Uterus (tissue), 4 donors: ENCODE measurements at places on chromosomes 12 and 14. TPM values are rescaled to one million over a fixed set of nuclear protein-coding genes. Genes with fewer than 3 reads are reported as not detected.

OAS1 gene
- total RNA-seq, result 19.8 TPM

PTPRO gene
- 9.2 TPM for total RNA-seq

DNA sequence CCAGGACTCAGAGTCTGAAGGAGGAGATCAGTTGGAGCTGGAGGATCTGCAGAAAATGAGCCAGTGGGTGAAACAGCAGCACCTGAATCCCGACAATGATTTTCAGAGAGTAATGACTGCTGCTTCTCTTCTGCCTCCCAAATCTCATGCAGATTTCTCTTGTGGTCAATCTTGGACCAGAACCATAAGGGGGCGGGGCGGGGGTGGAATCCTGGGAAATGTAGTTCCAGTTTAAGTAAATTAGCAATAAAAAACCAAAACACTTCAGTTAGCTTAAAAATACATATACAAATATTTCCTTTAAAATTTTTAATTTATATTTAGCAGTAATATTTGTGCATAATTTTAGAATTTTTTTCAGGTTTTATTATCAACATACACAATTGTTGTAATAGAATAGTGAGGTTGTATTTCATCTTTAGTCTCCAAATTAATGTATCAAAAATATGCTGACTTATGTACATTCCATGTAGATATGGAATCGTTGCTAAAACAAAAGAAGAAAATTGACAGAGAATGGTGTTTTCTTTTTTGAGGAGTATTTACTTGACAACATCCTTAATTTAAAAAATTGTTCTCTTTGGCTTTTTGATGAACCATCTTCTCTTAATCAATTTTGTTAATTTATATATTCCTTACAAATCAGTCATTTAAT lies 223.5 kb upstream of the SYT10 start:
- H3K36me3 ChIP-seq, result no peaks in the 10 kb centered on the region
- no peak overlapping the region for H3K27ac ChIP-seq
- DNase-seq, result no peak
- H3K4me1 ChIP-seq, result no peaks in the 10 kb centered on the region
- no peak overlapping the region for H3K4me3 ChIP-seq

- no peak for DNase-seq
- H3K4me3 ChIP-seq, result no peak overlapping the region
- H3K27me3 ChIP-seq, result no peaks in the 10 kb centered on the region
- H3K4me1 ChIP-seq, result no peaks in the 10 kb centered on the region
- no peak overlapping the region for H3K27ac ChIP-seq
Observed at GRCh38 chr12:101969-102878, 35.7 kb downstream of the IQSEC3 start.

DNA sequence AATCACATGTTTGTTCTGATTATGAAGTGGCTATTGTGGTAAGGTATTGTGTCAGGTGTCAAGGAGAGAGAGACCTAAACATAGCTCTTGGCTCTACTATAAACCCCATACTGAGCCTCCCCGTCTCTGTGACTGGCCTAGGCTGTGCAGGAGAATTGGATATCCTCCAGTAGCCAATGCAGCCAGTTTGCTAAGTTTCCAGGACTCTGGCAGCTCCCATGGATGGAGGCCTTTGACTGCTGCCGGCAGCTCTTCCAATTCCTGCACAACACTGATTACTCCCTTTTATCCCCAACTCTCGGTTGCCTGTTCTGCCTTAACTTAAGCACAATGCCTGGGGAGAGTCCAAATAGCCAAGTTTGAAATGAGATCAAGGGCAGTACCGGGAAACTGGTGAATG lies 59.3 kb downstream of the ABCC9 start:
- peak overlapping the region; percentile 84 for H3K27ac ChIP-seq
- peak; percentile 39 for DNase-seq
- no peaks in the 10 kb centered on the region for H3K4me1 ChIP-seq
- no peak overlapping the region for H3K4me3 ChIP-seq

DNA sequence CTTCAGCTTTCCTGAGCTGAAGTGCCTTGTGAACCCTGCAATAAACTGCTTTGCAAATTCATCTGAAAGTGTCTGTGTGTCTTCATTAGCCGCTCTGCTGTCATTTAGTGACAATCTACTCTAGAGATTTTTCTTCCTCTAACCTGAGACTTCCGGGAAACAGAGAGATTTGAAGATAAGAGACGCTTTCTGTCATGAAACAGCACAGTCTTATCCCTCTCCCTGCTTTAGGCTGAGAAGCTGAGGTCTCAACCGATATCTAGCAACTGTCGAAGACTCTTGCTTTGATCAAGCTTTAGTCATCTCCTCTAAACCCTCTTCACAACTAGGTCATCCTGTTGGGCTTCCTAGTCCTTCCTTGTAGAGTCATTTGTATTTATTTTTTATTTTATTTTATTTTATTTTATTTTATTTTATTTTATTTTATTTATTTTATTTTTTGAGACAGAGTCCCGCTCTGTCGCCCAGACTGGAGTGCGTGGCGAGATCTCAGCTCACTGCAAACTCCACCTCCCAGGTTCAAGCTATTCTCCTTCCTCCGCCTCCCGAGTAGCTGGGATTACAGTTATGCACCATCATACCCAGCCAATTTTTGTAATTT lies 1.2 kb downstream of the RNASE2 start:
- no peaks in the 10 kb centered on the region for H3K4me1 ChIP-seq
- no peak overlapping the region for H3K4me3 ChIP-seq
- H3K36me3 ChIP-seq, result no peaks in the 10 kb centered on the region
- H3K27me3 ChIP-seq, result no peaks in the 10 kb centered on the region
- H3K27ac ChIP-seq, result no peak overlapping the region

GRCh38 chr14:105885561-105886320 lies 359.4 kb downstream of the TMEM121 start:
- DNase-seq, result peak; percentile 5
- no peaks in the 10 kb centered on the region for H3K4me1 ChIP-seq
- H3K27me3 ChIP-seq, result no peaks in the 10 kb centered on the region
- no peak overlapping the region for H3K4me3 ChIP-seq
- H3K27ac ChIP-seq, result no peak overlapping the region
- no peaks in the 10 kb centered on the region for H3K36me3 ChIP-seq

DNA sequence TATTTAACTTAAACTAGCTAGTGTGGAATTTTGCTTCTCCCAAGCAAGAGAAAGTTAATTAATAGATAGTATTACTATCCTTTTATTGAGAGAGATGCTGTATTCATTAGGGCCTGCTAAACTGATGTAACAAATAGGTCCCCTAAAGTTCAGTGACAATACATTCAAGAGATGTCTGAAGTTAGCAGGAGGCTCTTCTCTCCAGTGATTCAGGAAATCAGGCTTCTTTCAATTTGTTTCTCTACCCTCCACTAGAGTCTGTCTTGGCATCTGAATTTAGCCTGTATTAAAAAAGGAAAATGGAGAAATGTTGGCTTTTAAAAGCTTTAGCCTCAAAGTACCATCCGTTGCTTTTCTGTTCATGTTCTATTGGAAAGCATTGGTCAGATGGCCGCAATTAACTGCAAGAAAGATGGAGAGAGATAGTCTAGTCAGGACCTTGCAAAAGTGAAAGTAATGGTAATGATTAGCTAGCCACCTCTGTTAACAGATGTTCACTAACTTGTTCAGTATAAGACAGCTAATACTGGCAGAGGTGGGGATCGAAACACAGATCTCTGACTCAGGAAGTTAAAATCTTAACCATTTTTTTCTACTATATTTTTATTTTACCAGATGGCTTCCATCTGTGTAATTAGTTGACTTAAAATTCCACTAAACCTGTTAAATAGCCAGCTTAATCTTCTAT lies 786.8 kb downstream of the TMTC2 start:
- H3K4me3 ChIP-seq, result no peak overlapping the region
- H3K4me1 ChIP-seq, result no peaks in the 10 kb centered on the region
- no peaks in the 10 kb centered on the region for H3K36me3 ChIP-seq
- no peak overlapping the region for H3K27ac ChIP-seq
- no peak for DNase-seq
- no peaks in the 10 kb centered on the region for H3K27me3 ChIP-seq

- H3K36me3 ChIP-seq, result no peaks in the 10 kb centered on the region
- no peak overlapping the region for H3K27ac ChIP-seq
- no peaks in the 10 kb centered on the region for H3K4me1 ChIP-seq
- no peak overlapping the region for H3K4me3 ChIP-seq
- H3K27me3 ChIP-seq, result no peaks in the 10 kb centered on the region
- DNase-seq, result no peak
Observed at GRCh38 chr12:13036881-13037280, 7.3 kb upstream of the FAM234B start.

DNA sequence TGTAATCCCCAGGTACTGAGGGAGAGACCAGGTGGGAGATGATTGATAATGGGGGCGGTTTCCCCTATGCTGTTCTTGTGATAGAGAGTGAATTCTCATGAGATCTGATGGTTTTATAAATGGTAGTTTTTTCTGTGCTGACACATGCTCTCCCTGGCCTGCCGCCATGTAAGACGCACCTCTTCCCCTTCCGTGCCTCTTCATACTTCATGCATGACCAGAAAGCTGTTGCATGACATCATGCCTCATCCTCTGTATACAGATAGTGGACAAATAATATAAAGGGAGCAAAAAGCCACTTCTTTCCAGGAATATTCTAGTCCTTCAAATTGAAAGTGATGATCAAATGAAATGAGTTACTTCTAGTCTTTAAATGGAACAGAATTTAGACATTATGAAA lies 47.3 kb upstream of the LRIG3 start:
- no peak overlapping the region for H3K27ac ChIP-seq
- no peak overlapping the region for H3K4me3 ChIP-seq
- no peaks in the 10 kb centered on the region for H3K27me3 ChIP-seq
- no peaks in the 10 kb centered on the region for H3K36me3 ChIP-seq
- no peak for DNase-seq
- H3K4me1 ChIP-seq, result no peaks in the 10 kb centered on the region

GNG2 gene
- total RNA-seq, result 11.2 TPM

ITGA7 gene
- total RNA-seq, result 167 TPM

SDR39U1 gene
- 12.8 TPM for total RNA-seq

- no peak for DNase-seq
- no peaks in the 10 kb centered on the region for H3K27me3 ChIP-seq
- no peak overlapping the region for H3K4me3 ChIP-seq
- no peaks in the 10 kb centered on the region for H3K36me3 ChIP-seq
- H3K4me1 ChIP-seq, result peaks cover 12% of the 10 kb centered on the region
Observed at GRCh38 chr12:48712209-48712608, 4.3 kb downstream of the CCNT1 start.

SOAT2 gene
- not detected for total RNA-seq

TMTC1 gene
- 80.6 TPM for total RNA-seq

- no peaks in the 10 kb centered on the region for H3K27me3 ChIP-seq
- no peaks in the 10 kb centered on the region for H3K36me3 ChIP-seq
- H3K4me1 ChIP-seq, result no peaks in the 10 kb centered on the region
- H3K4me3 ChIP-seq, result no peak overlapping the region
- no peak for DNase-seq
Observed at GRCh38 chr12:46815809-46816208, 10.0 kb downstream of the SLC38A4 start.

DNA sequence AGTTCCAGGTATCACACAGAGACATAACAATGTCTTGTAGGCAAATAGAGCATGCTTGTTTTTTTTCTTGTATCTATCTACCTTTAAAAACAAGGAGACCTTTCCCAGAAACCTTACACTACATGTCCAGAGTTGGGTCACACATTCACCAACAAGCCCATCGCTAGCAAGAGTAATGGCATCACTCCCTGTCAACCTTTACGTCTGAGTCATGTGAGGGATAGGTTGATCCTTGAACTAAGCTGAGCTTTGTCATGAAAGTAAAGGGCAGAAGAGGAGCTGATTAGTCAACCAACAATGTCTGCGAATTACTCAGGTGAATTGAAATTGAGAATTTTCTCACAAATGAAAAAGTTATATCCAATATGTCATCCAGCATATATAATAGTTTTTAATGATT lies 219.4 kb downstream of the CNTN1 start:
- H3K36me3 ChIP-seq, result no peaks in the 10 kb centered on the region
- no peaks in the 10 kb centered on the region for H3K4me1 ChIP-seq
- no peak for DNase-seq
- no peak overlapping the region for H3K4me3 ChIP-seq
- H3K27ac ChIP-seq, result no peak overlapping the region

SERPINA10 gene
- not detected for total RNA-seq

SLC5A8 gene
- total RNA-seq, result not detected

GRCh38 chr12:108236366-108236765 lies 102.7 kb downstream of the CMKLR1 start:
- DNase-seq, result no peak
- no peaks in the 10 kb centered on the region for H3K36me3 ChIP-seq
- H3K4me3 ChIP-seq, result no peak overlapping the region
- no peaks in the 10 kb centered on the region for H3K4me1 ChIP-seq

- H3K4me1 ChIP-seq, result no peaks in the 10 kb centered on the region
- no peak overlapping the region for H3K27ac ChIP-seq
- H3K36me3 ChIP-seq, result no peaks in the 10 kb centered on the region
- DNase-seq, result no peak
Observed at GRCh38 chr14:55965851-55966250, 152.4 kb upstream of the PELI2 start.

LUM gene
- 79.4 TPM for total RNA-seq

GRCh38 chr12:52006726-52007157 lies at the start of gene TAMALIN:
Gene TAMALIN, plus strand, starts transcription at chr12:52006946. Its CDS starts 74 bp downstream, at chr12:52007020.
- peak; percentile 85 for DNase-seq
- peak within 1 kb of the TSS; percentile 72 for H3K4me3 ChIP-seq
- peaks cover 6% of the 10 kb centered on the region for H3K4me1 ChIP-seq
- H3K27me3 ChIP-seq, result no peaks in the 10 kb centered on the region
- H3K27ac ChIP-seq, result peak within 1 kb of the TSS; percentile 95
- no peaks in the 10 kb centered on the region for H3K36me3 ChIP-seq

GRCh38 chr14:99407416-99407815 lies 73.2 kb downstream of the SETD3 start:
- H3K36me3 ChIP-seq, result no peaks in the 10 kb centered on the region
- H3K27me3 ChIP-seq, result no peaks in the 10 kb centered on the region
- no peak overlapping the region for H3K27ac ChIP-seq

- H3K27me3 ChIP-seq, result no peaks in the 10 kb centered on the region
- no peak overlapping the region for H3K4me3 ChIP-seq
- no peak for DNase-seq
- H3K4me1 ChIP-seq, result no peaks in the 10 kb centered on the region
Observed at GRCh38 chr12:99059824-99060511, 414.9 kb downstream of the APAF1 start.

DNA sequence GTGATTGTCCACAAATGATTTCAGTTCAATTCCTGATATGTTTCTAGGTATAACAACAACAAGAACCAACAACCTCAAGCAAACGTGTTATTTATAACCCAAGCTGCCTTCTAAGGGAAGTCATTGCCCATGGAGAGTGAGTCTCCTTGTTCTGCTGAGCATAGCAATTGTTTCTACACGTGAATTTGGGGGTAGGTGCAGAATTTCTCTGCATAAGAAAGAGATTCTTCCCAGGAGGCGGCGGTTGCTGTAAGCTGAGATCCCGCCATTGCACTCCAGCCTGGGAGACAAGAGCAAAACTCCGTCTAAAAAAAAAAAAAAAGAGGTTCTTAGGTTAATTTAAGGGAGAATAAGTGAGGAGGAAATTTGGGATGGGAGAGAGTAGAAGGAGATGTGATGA lies 226.5 kb upstream of the PELI2 start:
- H3K36me3 ChIP-seq, result no peaks in the 10 kb centered on the region
- H3K4me3 ChIP-seq, result no peak overlapping the region
- no peaks in the 10 kb centered on the region for H3K4me1 ChIP-seq
- DNase-seq, result no peak
- no peaks in the 10 kb centered on the region for H3K27me3 ChIP-seq

IFNG-AS1 gene
- not detected for total RNA-seq

GRCh38 chr14:56117765-56118610 lies at the start of gene PELI2:
Gene PELI2, plus strand, starts transcription at chr14:56118411. Its CDS starts 250 bp downstream, at chr14:56118661.
- peak; percentile 81 for DNase-seq
- no peaks in the 10 kb centered on the region for H3K27me3 ChIP-seq
- H3K4me1 ChIP-seq, result no peaks in the 10 kb centered on the region

- H3K27ac ChIP-seq, result no peak overlapping the region
- H3K4me1 ChIP-seq, result no peaks in the 10 kb centered on the region
- H3K36me3 ChIP-seq, result no peaks in the 10 kb centered on the region
- no peaks in the 10 kb centered on the region for H3K27me3 ChIP-seq
- no peak overlapping the region for H3K4me3 ChIP-seq
- DNase-seq, result no peak
Observed at GRCh38 chr12:75798136-75798926, 233.2 kb downstream of the PHLDA1 start.
